ENCODE measurements at places on chromosomes 6 and 20.
A peak's percentile ranks its signal among the peaks of the same experiment; 100 is the strongest.

DNA sequence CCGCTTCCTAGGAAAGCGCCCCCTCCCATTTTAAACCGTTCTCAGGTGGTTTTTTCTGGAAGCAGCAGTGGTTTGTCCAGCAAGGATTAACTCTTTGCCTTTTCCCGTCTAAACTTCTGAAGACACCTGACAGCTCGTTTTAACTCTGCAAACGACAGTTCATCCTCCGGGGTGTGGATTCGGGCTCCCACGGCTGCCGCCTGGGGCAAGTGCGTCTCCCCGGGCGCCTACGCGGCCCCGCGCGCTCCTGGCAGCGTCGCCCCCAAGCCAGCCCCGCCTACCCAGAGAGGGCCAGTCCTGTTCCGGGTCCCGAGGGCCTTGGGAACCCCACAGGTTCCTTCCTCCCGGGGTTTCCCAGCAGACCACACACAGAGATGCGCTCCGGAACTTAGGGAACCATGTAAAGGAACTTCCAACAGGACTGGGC is 54.4 kb downstream of the PRR18 start:
- DNase-seq, result peak; percentile 93

GRCh38 chr6:153125032-153125431 is 6.0 kb downstream of the RGS17 start:
- no peak for DNase-seq

DNA sequence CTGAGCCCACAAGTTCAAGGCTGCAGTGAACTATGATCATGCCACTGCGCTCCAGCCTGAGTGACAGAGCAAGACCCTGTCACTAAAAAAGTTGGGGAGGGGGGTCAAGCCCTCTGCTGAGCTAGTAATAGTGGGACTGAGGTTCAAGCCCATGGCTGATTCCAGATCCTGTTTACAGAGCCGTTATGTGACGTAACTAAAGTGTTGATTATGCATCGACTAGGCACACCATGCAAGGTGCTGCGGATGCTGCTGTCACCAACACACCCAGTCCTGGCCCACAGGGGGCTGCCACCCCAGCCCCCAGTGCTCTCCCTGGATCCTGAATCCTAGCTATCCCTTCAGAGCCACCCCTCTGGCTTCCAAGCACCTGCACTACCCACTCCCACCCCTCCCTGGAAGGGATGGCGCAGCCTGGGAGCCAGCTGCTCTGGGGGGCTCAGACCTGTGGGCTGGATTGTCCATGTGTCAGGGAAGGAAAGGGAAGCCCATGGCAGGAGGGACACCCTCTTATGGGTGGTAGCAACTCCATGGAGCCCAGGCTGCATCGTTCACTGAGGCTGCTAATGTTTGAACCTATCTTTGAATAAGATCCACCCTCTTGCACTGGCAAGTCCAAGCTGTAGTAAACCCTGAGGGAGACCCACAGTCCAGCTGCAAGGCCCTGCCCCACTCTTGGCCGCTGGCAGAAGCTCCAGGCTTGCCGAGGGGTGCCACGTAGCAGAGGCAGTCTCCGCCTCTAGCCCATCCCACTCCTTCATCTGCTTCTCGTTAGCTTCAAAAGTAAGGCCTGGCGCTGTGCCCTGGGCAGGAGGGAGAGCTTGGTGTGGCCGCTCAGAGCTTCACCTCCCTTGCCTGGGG is 95.0 kb downstream of the SNX5 start:
- DNase-seq, result no peak

DNA sequence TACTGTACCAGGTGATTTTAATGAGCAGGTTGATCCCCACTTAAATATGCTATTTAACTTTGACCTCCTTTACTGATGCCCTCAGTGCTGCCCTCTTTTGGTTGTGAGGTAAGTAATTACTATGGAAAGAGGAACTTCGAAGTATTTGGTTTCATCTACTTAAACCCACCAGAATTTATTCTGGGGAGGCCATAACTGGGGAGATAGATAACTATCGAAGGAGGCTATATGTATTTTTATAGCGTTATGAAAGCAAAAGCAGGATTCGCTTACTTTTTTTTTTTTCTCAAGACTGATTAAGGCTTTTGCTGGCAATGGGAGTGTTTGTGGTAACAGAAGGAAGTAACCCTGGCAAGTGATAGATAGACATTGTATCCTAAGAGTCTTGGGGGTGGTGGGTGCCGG is 168.9 kb upstream of the CENPW start:
- DNase-seq, result peak; percentile 68

DNA sequence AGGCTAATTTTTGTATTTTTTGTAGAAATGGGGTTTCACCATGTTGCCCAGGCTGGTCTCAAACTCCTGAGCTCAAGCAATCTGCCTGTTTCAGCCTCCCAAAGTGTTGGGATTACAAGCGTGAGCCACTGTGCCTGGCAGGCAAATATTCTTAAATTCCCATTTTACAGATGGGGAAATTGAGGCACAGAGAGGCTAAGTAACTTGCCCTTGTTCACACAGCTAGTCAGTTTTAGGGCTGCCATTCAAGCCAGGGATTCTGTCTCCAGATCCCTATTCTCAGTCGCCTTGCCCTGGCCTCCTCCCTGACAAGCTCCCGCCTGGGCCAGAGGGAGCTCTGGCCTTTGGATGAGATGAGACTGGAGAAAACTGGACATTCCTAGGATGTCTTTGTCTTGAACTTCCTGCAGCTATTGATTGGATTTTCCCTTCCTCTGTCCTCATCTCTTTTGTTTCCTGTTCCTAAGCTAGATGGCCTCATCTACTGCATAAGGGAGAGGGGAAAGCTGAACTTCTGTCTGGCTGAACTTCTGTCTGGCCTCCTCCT is 90.5 kb downstream of the NDUFAF5 start:
- DNase-seq, result no peak

DNA sequence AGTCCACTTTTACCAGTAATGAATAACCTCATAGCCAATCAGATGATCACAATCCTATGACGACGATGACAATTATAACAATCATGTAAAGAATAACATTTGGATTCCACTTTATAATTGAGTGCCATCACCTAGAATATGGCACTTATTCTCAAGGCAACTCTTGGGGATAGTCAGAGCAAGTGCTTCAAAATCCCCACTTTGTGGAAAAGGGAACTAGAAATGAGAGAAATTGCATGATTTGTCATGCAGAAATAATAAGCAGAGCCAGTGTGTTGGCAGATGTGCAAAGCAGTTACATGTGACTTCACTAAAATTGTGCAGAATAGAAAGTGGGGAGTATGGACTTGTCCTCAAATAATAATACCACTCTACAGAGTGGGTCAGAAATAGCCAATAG is 41.3 kb downstream of the FRK start:
- DNase-seq, result peak; percentile 77

DNA sequence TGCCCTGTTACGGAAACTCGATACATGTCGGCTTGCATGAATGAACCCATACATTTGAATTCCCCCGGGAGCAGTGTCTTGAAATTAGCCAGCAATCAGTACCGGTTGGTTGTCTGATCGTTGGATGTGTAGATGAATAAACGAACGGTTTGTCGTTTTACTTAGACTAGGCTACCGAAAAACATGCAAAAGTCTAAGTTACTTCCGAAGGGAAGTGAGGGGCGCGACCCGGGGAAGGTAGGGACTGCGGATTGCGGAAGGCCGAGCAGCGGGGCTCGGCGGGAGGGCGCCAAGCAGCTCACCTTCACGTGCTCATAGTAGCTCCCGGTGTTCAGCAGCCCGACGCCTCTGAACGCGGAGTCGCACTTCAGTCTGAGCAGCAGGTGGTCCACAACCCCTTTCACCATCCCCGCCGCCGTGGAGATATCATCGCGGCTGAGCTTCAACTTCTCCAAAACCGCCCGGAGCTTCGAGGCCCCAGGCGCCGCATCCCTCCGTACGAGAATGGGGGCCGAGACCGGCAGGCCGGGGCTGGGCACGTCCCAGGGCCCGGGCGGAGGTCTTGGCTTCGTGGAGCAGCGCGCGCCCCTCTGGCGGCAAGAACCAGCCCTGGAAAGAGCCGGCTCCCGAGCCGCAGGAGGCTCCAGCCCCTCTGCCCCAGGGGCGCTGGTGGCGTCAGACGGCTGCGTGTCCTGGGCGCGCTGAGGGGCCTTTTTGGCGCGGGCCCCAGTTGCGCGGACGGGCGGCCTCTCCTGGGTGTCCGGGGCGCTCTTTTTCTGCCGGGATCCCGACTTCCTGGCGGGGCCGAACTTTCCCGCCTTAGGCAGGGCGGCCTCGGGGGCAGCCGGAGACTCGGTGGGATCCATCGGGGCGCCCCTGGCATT is 632 bp downstream of the CGAS start:
- peak; percentile 52 for DNase-seq

DNA sequence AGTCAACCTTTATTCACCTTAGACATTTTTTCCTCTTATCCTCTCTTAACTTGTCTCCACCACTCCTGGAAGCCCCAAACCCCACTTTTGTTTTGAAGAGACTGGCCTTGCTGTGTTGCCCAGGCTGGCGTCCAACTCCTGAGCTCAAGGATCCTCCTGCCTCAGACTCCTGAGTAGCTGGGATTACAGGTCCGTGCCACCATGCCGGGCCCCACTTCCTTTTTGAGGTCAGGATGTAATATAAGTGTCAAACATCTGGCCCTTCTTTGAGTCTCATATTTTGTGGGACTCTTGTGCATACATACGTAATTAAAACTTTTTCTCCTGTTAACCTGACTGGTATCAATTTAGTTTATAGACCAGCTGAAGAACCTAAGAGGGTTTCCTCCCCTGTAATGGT is 1.4 kb upstream of the CDK19 start:
- no peak for DNase-seq

DNA sequence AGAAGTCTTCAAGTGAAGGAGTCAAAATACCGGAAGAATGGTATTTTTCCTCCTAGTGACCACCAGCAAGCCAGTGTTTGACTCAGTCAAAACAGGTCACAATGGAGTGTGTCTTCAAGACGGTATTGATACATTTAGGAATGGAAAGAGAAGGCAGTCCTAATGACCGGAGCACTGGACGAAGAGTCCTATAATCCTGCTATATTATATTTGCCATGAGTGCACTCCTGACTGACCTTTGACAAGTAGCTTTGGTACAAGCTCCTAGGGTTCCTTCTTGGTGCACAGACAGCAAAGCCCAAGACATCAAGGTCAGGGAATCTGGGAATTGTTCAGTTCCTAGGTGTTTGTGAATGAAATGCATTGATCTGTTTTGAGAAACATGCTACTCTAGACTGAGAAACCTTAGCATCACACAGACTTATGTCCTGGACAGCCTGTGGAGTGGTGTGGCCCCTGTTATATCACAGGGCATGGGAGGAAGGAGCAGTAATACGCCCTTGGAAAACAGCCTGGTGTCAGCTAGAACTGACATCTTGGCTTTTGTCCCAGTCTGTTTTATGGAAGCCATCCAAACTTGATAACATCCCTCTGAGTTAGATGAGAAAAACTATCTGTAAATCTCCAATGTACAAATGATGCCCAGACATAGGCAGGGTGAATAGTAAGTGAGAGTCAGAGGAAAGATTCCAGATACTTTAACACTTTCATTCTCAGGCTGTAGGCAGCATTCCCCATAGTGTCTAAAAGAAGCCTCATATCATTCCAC is 18.5 kb downstream of the NOX3 start:
- no peak for DNase-seq

DNA sequence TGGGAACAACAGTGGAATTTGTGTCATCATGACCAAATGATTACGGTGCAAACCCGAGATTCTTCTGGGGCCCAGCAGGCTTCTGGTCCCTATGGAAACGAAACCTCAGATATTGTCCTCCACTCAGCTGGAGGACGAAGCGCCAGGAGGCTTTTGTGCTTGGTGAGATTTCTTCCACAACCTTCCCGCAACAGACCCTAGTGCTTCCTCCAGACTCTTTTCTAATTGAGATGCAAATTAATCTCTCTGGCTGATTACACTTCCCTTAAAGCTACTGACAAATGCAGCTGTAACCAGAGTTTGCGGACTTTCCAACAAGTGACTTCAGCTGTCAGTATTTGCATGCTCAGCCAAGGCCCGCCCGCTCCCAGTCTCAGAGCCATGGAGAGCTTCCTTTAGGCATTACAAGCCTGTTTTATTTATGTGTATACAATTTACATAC is 96.0 kb downstream of the INSM1 start:
- peak; percentile 41 for DNase-seq

GRCh38 chr6:13455552-13455966 is 31.8 kb downstream of the GFOD1 start:
- peak; percentile 27 for DNase-seq

Measured in suppressor macrophage treated with lipopolysaccharide for 1 hour (primary cell).